Germinal center (tissue), 1 donor: ENCODE measurements at places on chromosomes 3 and 15.

GRCh38 chr3:107833722-107834416, 257.0 kb downstream of the CD47 start:
- no peak for DNase-seq

DNA sequence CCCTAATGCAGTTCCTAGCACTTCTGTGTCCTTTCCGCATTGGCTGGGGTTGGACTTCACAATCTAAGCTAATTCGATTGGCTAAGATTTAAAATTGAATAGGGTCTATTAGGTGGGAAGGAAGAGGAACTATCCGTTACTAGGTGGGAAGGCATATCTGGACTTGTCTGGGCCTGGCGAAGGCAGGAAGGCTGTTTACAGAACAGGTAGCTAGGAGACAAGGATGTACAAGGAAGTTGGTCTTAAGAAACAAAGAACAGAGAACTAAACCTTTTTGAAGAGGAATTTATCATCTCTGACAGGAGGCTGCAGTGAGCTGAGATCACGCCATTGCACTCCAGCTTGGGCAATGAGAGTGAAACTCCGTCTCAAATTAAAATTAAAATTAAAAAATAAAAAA, 17.3 kb upstream of the ATG7 start:
- DNase-seq, result no peak

DNA sequence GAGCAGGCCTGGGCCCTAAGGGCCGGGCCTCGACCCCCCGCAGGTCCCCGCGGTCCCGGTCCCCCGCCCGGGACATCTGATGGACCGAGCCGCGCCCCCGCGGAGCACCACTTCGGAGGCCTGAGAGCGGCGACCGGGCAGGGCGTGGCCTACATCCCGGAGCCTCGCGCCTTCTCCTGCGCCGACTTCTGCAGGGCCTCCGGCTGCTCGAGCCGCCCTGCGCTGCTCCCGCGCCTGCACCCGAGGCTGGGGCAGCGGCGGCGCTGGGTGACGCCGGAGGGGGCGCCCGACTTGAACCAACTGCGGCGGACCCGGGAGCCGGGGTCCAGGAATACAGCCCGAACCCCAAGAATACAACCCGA, 14.9 kb upstream of the GP9 start:
- peak; percentile 50 for DNase-seq

GRCh38 chr3:105958237-105959000, 89.6 kb upstream of the CBLB start:
- DNase-seq, result no peak

DNA sequence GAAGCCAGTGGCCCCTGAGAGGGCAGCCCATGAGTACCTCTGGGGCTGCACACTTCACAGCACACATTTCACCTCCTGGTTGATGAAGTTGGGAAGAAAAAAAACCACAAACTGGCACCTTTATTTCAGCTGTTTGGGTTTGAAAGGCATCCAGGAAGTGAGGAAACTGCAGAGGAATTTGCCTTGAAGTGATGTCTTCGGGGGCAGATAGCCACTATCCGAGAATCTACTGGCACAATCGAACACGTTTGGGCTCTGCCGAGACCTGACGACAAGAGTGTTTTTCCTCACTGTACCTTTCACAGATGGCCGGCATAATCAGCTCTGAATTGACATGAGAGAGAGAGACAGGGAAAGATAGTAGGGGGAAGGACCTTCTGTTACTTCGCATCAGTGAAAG, 59.7 kb downstream of the LRIG1 start:
- DNase-seq, result no peak
